ENCODE measurements at places on chromosomes 11 and 22. TPM values are rescaled to one million over a fixed set of nuclear protein-coding genes. Genes with fewer than 3 reads are reported as not detected.
A peak's percentile ranks its signal among the peaks of the same experiment; 100 is the strongest.

Gene HBE1
- total RNA-seq = 0.42 TPM

Gene ASRGL1
- 68.0 TPM for total RNA-seq

Gene FOLR3
- not detected for total RNA-seq

Gene CLDN5
- total RNA-seq = not detected

Gene ZNF280A
- total RNA-seq = not detected

Gene PTPN5
- 0.29 TPM for total RNA-seq

- DNase-seq = peak; percentile 32
These were observed 30.0 kb upstream of the RAB39A start for GRCh38 chr11:107898270-107898669.

GRCh38 chr11:44407211-44407996, 97.5 kb upstream of the ALX4 start:
- no peak for DNase-seq

GRCh38 chr11:72711141-72711540, 36.9 kb upstream of the PDE2A start:
- DNase-seq = no peak

DNA sequence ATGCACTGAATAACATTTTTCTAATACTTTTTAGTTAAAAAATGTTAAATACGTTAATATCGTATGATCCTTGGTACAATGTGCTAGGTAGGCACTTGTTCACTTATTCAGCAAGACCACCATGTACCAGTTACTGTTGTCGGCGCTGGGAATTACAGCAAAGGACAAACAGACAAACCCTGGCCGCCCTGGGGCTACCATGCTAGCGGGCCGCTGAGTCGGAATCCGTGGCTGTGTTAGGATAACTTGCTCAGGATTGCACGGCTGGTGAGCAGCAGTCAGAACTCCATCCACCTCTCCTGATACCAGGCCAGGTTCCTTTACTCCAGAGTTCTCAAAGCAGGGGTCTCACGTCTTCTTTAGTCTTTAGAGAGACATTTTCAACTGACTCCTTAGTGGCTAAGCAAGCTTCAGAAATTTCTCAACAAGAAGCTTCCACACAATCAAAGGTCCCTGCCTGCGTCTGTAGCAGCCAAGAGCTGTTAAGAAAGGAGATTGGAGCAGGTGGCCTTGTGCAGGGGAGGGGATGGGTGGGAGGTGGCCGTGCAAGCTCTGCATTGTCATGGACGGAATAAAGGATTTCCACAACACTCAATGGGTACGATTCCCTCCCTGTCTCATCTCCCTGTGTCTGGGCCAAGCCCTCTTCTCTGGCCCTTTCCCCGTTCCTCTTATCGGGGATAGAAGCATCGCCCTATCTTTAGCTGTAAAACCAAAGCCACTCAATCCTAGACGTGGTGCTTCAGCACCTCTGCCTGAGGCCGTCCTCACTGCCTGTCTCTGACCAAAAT, 39.8 kb upstream of the NNMT start:
- no peak for DNase-seq

DNA sequence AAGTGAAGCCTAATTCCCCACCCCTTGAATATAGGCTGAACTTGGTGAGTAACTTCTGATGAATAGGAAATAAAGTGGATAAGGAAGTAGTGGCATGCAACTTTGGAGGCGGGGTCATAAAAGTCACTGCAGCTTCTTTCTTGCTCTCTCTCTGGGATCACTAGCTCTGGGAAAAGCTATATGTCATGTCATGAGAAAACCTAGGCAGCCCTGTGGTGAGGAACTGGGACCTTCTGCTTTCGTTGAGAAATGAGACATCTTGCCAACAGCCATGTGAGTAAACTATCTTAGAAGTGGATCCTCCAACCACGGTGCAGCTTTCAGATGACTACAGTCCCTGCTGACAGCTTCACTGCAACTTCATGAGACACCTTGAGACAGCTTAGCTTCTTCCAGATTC, 15.7 kb downstream of the ZNF214 start:
- peak; percentile 28 for DNase-seq

DNA sequence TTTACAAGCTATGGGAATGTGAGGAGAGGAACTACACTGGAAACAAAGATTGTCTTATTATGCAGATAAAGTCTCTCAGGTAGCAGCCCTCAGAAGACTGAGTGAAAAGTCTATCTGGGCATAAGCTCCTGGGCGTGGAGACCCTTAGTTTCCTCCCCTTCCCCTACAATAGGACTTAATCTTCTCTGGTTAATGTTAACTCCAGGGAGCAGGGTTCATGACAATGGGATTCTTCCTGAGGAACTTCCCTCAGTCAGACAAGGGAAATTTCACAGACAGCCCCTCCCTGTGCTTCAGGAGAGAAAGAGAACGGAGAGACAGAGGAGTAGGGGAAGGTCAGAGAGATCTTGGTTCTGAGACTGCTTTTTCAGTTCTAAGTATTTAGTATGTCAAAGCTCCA, 1428.6 kb downstream of the LRRC4C start:
- no peak for DNase-seq

DNA sequence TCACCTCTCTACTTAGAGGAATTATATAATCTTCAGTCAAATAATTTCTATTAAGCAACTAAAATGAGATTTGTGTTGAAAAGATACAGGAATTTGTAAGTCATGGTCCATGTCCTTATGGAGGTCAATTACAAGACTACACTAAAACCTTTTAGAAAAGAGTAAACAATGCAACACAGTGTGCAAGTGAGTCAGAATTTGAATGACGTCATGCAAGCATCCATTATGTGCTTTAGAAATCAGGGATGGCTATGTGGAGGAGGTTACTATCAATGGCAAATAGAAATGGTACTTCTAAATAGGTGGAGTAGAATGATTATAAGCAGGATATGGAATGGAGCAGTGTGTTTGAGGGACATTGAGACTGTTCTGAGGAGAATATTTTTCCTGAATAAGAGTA, 16.6 kb downstream of the OR10D3 start:
- no peak for DNase-seq

DNA sequence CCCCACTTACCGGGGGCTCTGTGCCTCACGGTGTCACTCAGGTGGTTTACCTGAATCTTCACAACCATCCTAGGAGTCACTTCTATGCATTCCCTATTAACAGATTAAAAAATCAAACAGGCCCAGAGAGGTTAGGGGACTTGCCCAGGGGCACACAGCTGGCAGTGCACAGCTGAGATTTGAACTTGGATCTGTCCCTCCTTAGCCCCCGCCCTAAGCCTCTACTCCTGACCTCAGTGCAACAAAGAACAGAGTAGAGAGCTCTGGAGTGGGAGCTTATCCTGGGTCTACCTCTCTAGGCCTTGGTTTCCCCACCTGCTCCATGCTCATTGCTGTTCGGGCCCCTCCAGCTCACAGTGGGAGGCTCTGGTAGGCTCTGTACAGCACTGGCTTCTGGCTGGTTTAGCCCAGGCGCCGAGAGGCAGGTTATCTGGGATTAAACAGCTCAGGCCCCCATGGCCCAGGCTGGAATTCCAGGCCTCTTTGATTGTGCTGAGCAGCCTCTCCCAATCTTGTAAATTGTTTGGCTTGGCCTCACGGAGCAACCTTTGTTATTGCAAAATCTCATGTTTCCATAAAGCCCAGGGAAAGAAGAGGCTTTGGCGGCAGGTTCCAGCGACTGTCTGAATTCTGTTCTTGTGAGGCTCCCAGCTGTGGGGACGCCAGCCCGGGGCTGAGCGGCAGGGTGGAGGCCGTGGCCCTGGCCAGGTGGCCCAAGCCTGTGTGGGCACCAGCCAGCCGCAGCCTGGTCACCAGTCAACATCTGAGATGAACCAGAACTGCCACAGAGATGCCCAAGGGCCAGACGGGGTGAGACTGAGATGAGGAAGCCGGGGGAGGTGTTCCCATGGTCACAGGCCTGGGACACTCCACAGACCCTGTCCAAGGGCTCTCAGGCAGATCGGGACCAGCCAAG, 28.9 kb upstream of the SHISAL1 start:
- DNase-seq = peak; percentile 41
